ENCODE measurements at places on chromosomes 11 and 22. TPM values are rescaled to one million over a fixed set of nuclear protein-coding genes. Genes with fewer than 3 reads are reported as not detected.

The PPP2R1B gene
- 56.6 TPM for total RNA-seq

DNA sequence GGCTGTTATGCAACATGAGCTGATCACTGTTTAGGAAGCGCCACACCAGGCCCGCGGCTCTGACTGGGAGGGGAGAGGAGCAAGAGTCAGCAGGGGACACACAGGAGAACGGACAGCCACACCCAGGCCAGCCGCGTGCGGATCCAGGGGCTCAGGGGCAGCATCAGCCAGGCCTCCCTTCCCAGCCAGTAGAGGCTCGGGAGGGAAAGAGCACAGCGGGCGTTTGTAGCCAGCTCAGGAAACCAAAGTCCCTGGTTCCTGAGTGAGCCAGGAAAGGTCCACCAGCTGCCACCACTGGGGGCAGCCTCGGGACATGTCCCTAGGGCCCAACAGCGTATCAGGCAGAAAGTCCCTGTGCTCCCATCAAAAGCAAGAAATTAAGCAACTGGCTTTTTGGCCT is 71.8 kb upstream of the PITPNB start:
- DNase-seq: no peak

DNA sequence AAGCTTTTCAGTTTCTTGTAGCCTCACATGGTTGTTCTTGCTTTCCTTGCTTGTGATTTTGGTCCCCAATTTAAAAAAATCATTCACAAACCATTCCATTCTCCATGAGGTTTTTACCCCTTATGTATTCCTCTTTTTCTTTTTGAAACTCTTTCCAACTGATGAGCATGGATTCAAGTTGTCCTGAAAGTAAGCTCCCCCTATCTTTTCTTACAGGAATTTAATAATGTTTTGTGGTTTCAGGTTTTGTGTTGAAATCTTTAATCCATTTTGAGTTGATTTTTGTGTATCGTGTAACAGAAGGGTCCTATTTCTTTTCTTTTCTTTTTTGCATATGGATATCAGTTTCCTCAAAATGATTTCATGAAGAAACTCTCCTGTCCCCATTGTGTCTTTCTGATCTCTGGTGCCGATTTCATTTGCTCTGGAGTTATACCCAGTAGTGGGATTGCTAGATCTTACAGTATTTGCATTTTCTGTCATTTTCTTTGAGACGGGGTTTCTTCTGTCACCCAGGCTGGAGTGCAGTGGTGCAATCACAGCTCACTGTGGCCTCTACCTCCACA is 58.5 kb downstream of the LRRC74B start:
- no peak for DNase-seq

The ISX gene
- not detected for total RNA-seq

DNA sequence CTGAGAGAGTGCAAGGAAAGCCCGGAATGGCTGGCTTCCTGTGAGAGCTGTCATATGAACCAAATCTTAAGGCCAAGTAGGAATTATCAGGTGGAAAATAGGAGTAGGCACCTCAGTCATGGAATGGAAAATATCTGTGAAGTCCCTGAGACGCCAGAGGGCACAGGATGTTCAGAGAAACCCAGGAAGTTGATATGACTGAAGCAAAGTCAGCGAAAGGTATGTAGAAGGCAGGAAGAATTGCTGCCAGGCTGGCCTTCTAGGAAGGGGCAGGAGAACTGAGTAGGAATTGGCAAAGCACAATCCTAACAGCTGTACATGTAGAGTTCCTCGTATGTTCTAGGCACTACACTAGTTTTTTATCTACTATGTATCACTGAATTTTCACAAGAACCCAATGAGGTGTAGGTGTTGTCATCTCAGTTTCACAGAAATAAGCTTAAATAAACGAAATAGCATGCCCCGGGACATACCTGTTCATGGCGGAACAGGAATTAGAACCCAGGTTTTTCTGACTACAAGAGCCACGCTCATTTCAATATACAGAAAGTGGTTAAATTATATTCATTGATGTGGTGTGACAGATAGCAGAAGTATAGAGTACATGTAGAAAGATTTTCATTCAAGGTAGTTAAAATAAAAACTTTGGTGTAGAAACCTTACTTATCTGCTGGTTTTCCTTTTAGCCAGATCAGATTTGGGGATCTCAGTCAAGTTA is 17.0 kb downstream of the HMGXB4 start:
- DNase-seq: no peak

DNA sequence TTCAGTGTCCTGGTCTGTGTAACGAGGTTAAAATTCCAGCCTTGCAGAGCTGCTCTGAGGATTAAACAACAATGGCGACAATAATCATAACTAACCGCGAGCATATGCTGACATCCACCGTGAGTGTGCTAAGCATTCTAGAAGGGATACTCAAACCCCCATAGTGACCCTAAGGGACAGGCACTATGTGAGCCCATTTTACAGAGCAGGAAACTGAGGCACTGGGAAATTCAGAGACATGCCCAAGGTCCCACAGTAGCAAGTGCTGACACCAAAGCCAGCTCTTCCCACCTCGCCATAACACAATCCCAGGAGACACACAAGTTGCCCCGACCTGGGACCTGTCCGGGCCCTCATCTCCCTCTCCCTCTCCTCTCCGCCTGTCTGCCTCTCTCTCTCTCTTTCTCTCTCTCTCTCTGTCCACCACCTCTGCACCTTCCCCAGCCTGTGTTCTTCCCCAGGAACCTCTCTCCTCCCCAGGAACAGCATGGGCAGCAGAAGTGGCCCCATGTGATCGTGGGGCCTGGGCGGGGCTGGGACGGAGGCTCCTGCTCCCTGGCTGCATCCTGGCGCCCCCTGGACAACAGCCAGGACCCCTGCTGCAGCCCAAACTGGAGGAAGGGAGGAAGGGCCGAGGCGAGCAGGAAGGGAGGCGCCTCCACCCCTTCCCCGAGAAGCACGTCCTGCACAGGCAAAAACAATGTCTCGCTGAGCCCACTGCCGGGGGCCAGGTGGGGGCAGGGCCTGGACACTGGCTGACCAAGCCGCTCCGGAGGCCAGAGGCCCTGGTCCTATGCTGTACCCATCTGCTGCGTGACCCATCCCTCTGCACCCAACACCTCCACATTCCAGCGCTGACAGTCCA is 14.8 kb upstream of the MFNG start:
- no peak for DNase-seq

DNA sequence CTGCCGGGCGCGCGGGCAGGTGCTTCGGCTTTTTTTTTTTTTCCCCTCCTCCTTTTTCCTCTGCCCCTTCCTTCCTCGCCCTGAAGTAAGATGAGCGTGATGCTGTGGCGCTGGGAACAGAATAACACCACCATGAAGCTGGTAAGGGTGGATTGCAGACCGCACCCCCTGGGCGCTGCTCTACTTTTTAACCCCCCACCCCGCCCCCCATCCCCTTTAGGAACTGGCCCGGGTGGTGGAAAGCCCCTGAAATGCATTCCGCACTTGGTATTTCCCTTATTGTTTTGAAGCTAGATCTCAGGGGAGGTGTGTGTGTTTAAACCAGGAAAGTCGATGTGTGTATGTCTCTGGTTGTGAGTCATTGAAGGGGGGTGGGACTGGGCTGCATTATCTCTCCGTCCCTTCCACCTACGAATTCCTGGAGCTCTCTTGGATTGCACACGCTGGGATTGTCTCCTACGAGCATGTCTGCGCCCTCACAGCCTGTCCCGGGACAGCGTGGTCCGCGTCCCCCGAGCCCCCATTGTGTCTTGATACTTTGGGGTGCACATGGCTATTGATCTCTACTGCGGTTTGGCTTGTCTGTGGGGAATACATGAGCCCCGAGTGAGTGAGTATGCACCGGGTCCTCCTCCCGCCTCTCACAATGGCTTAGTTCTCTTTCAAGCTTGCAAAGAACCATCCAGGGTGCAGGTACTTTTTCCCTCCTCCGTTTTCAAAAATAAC is 64.9 kb downstream of the NAV2 start:
- no peak for DNase-seq

The AGBL2 gene
- total RNA-seq: 1.1 TPM

The MUC6 gene
- under 0.01 TPM for total RNA-seq

GRCh38 chr11:69483170-69483569 is 1.7 kb downstream of the LINC01488 start:
- DNase-seq: no peak

The MMP13 gene
- not detected for total RNA-seq

The TIGD3 gene
- total RNA-seq: 0.20 TPM

The LTO1 gene
- 11.6 TPM for total RNA-seq

The TENM4 gene
- 27.2 TPM for total RNA-seq

DNA sequence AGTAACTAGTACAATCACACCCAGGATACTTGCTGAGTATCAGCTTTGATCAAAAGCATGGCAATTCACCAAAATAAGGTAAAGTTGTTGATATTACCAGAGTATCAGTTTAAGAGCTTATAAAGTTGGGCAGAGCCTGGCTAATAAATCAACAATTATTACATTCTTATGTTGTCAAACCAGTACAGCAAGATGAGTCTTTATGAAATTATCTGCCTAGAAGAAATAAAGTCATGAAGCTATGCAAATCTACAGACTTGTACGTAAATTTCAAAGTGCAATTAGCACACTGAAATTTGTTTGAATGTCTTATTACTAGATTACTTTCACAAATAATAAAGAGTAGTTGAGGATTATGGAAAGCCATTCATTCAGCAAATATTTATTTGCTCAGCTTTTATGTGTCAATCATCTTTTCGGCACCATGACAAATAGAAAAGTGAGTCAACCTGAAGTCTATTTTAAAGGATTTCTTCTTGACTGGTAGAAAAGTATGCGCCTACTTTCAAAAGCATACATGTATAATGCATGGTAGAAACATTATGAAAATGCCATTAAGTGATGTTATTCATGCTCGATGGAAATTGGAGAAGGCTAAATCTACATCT is 5.0 kb upstream of the ANO3 start:
- DNase-seq: no peak

Measured in skin of body (tissue), 3 donors.